Tongue (tissue), 3 donors: ENCODE measurements at places on chromosomes 11 and 22.

- peak; percentile 98 for DNase-seq
Observed at GRCh38 chr11:112961146-112961668, at the start of gene NCAM1. Gene NCAM1 (plus strand): TSS chr11:112961420.

- DNase-seq, result no peak
Observed at GRCh38 chr11:64925536-64926436, 1.3 kb downstream of the PPP2R5B start.

DNA sequence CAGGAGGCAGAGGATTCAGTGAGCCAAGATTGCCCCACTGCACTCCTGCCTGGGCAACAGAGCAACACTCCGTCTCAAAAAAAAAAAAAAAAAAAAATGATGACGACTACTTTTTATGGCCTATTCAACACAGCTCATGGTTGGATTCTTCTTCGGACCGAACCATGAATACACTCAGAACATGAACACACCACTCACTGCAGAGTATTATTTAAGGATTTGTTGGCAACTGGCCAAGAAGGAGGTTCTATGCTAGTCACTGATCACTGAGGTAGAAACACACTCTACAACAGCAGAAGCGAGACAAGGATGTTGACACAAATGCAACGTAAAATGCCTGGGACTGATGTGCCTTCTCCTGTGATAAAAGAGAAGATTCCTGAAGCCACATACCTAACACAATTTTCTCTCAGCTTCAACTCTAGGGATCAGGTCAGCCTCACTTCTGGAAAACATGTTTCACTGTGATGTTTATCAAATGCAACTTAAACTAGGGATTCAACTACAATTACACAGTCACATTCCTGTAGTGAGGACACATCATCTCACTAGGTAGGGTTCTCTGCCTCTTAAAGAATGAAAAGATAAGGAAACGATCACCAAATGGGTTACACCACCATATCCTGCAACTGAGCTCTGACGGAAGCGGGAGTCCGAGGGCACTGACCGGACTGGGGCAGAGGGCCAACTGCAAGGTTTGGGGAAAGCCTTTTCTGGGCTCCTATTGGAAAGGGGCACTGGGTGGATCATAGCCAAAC lies 82.5 kb downstream of the SGSM3 start:
- peak; percentile 31 for DNase-seq

DNA sequence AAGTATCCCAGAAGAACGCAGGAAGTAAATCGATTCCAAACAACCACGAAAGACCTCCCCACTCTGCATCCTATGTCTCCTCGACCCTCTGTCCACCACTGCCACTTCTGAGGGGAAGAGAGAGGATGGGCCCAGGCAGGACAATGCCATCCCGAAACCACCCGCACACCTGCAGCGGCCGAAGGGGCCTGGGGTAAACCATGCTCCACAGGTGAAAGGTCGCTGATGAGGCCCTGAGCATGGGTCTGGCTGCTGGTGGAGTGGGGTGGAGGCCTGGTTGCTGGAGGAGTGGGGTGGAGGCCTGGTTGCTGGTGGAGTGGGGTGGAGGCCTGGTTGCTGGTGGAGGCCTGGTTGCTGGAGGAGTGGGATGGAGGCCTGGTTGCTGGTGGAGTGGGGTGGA lies 13.1 kb downstream of the TOLLIP start:
- DNase-seq, result no peak

DNA sequence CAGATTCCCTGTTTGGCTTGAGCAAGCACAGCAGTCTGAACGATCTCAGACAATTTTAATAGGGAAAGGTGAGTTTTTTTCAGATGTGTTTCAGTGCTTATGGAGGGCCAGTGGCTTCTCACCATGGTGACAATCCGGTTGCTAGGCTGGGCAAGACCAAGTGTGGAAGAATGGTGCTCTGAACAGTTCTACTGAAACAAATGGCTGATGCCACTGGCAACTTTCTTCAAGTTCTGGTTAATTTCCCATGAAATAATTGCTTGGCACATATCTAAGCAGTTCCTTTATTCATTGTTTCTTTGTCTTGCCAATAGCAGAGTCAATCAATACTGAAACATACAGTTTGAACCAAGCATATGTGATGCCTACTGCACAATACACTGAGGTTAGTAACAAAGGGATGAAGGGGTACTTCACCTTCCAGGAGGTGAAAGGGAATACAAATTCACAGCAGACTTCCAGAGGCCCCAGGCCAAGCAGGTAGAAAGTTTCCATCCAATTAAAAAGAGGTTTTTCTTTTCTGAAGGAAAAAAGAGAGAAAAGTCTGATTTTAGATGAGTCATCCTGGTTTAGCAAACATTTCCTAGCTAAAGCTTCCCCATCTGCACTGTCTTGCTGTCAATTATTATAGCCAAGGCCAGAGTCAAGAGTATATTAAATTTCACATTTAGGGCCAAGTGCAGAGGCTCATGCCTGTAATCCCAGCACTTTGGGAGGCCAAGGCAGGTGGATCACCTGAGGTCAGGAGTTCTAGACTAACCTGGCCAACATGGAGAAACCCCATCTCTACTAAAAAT lies 21.2 kb upstream of the NDUFC2 start:
- DNase-seq, result peak; percentile 13

- DNase-seq, result no peak
Observed at GRCh38 chr11:29124470-29124869, 892.4 kb downstream of the KCNA4 start.

DNA sequence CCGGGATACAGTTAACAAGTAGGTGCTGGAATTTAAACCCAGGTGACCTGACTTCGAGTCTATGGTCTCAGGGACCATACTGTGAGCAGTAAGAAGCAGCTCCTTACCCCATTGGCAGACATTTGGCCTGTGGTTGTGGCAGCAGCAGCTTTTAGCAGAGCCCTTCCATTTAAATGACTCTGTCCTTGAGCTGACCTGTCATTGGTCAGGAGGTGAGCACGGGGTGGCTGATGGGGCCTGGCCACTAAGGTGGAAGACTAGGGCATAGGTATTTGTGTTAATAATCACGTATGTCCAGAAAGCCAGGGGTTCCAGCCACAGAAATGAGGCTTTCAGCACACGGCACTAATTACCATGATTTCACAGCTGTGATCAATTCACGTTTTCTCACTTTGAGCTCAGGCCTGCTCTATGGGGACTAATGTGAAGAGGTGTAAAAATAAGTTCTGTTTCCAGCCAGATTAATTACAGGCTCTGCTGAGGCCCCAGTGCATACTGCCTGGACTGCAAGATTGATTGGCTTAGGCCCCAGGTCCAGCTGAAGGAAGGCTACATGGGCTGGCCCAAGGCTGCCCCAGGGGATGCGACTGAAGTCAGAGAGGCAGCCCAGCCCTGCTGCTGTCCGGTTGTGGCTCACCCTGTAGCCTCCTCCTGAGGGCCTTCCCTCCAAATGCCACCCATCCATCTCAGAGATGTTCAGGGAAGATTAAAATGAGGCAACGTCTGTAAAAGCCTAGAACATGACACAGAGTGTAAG lies 76.0 kb downstream of the FDX1 start:
- no peak for DNase-seq

DNA sequence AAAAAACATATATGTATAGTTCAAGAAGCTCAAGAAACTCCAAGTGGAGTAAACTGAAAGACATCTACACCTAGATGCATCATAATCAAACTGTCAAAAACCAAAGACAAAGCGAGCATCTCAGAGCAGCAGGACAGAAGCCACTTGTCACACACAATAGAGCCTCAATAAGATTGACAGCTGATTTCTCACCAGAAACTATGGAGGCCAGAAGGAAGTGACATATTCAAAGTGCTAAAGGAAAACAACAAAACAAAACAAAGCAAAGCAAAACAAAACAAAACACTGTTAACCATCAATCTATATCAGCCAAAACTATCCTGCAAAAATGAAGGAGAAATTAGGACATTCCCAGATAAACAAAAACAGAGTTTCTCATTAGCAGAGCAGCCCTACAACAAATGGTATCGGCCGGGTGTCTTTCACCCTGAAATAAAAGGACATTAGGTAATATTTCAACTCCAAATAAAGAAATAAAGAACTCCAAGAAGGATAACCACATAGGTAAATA lies 65.8 kb upstream of the SEPTIN5 start:
- DNase-seq, result no peak

DNA sequence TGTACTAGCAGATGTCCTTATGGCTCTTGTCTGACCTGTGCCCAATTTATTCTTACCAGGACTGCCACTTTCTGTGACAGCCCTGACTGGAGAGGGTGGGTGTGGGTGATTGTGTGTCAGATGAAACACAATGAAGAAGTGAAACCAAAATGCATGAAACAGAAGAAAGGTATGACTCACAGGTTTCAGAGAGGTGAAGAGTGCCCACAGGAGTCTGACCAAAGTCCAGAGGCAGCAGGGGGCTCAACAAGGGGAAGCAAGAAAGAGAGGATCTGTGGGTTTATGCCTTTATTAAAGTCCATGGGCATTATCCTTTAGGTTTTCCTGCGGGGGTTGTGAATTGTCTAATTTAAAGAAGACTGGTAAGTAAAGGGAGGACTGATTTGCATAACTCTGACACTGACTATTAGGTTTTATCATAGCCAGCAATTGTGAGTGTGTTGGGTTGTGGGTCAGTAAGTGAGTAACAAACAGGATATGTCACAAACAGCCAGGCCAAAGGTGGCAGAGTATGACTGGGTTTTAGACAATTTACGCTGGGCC lies 3.9 kb upstream of the OR4C6 start:
- no peak for DNase-seq

- DNase-seq, result no peak
Observed at GRCh38 chr11:117959438-117960149, 26.6 kb upstream of the IL10RA start.
